ENCODE measurements at places on chromosomes 11 and 22. TPM values are rescaled to one million over a fixed set of nuclear protein-coding genes. Genes with fewer than 3 reads are reported as not detected.

DNA sequence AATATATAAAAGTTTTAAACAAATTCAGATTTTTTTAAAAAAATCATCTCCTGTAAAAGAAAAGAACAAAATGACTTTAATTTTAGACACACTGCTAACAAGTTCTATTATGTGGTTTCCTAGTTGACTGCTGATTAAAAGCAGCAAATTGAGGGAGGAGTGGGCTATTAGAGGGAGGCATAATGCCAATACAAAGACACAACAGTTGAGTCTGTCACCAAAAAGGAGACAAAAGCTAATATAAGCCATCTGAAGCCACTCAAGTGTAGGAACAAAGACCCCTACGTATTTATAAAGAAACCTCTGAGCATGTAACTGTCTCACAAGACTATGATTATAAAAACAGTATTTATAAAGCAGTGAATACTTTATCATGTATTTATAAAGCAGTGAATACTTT is 28.6 kb downstream of the TMEM123 start:
- DNase-seq = no peak

- DNase-seq = no peak
Measured at GRCh38 chr11:35056391-35057093, 82.4 kb upstream of the CD44 start.

DNA sequence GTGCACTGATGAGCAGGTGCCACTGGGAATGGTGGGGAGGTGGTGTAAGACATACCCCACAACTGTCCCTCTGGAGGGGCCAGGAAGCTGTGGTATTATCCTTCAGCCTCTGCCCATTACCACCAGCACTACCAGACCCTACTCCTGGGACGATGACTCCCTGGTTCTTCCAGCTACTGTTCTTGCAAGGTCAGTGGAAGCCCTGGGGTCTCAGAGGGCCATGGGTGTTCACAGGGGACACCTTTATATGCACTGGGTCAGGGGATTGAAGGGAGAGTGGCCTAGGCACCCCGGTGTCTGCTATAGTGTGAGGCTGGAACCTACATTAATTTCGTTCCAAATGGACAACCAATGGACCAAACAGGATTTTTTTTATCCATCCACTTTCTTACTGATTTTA is 102.1 kb downstream of the RPS6KA4 start:
- no peak for DNase-seq

- no peak for DNase-seq
Measured at GRCh38 chr22:27751277-27752070, 50.1 kb downstream of the MN1 start.

DNA sequence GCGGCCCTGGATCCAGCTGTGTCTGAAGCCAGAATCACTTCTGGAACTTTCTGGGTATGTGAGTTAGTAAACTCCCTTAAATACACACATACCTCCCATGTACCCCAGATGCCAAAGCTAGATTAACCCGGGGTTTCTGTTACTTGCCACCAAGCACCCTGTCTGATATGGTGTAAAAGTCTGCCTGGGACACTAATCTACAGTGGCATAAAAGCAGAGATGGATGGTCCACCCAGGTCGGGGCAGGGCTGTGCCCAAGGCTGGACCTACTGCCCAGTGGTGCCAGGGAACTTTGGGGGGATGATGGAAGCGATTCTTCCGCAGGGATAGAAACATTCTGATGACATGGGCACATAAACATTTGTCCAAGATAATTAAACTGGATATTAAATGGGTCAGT is 12.7 kb downstream of the MRGPRF start:
- no peak for DNase-seq

DNA sequence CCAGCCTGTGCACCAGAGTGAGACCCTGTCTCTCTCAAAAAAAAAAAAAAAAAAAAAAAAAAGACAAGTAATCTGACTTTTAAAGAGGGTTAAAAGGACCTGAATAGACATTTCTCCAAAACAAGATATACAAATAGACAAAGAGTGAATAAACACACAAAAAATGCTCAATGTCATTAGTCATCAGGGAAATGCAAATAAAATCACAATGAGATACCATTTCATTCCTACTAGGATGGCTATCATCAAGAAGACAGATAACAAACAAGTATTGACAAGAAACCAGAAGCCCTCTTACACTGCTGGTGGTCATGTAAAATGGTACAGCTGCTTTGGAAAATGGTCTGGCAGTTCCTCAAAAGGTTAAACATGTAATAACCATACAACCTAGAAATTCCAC is 4.1 kb downstream of the RIC3 start:
- DNase-seq = no peak

DNA sequence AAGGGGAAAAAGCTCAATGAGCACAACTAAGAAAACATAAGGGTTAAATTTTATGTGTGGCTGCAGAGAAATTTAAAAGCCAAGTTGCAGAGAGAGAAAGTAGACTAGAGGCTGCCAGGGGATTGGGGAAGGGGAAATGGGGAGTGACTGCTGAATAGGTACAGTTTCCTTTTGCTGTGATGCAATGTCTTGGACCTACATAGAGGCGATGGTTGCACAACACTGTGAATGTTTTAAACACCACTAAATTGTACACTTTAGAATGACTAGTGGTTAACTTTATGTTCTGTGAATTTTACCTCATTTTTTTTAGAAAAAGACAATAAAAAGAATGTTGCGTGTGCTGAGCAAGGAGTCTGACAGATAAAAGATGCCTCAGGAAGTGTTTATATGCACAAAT is 36.5 kb downstream of the TENM4 start:
- DNase-seq = no peak

DNA sequence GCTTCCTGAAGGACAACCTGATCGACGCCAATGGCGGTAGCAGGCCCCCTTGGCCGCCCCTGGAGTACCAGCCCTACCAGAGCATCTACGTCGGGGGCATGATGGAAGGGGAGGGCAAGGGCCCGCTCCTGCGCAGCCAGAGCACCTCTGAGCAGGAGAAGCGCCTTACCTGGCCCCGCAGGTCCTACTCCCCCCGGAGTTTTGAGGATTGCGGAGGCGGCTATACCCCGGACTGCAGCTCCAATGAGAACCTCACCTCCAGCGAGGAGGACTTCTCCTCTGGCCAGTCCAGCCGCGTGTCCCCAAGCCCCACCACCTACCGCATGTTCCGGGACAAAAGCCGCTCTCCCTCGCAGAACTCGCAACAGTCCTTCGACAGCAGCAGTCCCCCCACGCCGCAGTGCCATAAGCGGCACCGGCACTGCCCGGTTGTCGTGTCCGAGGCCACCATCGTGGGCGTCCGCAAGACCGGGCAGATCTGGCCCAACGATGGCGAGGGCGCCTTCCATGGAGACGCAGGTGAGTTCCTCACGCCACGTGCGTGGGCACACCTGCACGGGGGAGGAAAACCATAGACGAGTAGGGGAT is 1.5 kb downstream of the BCR start:
- DNase-seq = no peak

DNA sequence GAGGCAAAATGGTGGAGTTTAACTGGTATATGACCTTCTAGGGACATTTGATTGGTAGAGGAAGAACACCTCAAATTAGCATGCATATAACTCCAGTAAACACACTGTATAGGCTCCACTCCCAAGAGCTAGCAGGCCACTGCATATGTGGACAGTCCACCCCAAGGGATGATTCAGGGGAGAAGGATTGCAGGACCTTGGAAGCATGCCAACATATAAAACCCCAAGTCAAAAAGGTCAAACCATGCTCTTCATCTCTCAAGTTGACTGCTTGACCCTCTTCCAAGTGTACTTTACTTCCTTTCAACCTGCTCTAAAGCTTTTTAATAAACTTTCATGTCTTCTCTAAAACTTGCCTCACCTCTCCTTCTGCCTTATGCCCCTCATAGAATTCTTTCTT is 459.9 kb upstream of the CCDC179 start:
- peak; percentile 44 for DNase-seq

DNA sequence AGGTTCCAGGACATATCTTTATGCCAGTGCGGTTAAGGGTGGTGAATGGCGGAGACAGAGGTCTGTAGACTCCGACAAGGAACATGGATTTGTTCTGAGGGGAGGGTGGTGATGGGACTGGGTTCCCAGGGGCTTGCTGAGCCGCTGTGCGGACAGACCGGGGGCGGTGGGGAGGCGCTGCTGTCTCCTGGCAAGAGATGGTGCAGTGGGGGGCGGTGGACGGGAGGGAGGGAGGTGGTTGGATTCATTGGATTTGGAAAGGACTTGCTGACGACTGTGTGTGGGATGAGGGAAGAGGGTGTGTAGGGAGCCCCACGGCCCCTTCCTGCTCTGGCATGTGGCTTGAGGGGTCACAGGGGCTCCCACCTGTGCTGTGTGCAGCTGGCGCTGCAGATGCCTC is 43.2 kb downstream of the FLRT1 start:
- DNase-seq = no peak

- DNase-seq = no peak
Measured at GRCh38 chr11:17609291-17610084, 62.4 kb downstream of the OTOG start.

GRCh38 chr11:94767701-94768601 is at the start of gene AMOTL1:
Gene AMOTL1 (plus strand): TSS chr11:94768356. CDS start chr11:94768512, 156 bp downstream.
- DNase-seq = peak; percentile 64

DNA sequence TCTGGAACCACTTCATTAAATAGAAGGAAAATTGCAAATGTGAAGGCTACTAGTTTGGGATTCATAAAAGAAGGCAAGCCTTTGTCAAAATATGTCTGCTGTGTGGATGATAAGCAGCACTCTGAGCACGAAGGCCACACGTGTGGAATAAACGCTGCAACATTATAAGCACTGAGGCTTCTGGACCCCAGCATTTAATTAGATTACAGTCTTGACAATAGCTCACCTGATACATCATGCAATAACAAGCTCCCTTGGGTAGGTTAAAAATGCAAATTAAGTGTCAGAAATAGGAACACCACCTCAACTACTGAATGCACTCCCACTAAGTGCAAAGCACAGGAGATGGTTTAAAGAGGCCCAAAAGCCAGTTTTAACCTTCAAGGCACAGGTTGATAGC is 179.3 kb downstream of the LARGE1 start:
- DNase-seq = no peak

- no peak for DNase-seq
Measured at GRCh38 chr11:103222806-103223205, 113.6 kb downstream of the DYNC2H1 start.

GRCh38 chr11:12150831-12151382 is 40.5 kb downstream of the MICAL2 start:
- no peak for DNase-seq

DNA sequence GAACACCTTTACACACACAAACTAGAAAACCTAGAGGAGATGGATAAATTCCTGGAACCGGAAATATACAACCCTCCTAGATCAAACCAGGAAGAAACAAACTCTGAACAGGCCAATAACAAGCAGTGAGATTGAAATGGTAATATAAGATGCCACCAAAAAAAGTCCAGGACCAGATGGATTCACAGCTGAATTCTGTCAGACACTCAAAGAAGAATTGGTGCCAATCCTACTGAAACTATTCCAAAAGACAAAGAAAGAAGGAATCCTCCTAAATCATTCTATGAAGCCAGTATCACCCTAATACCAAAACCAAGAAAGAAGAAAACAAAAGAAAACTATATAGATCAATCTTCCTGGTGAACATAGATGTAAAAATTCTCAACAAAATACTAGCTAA is 33.9 kb downstream of the PIWIL3 start:
- no peak for DNase-seq

- DNase-seq = no peak
Measured at GRCh38 chr11:10518891-10519290, 22.1 kb downstream of the RNF141 start.

GRCh38 chr22:40220316-40221054 is 42.8 kb downstream of the TNRC6B start:
- DNase-seq = no peak

DNA sequence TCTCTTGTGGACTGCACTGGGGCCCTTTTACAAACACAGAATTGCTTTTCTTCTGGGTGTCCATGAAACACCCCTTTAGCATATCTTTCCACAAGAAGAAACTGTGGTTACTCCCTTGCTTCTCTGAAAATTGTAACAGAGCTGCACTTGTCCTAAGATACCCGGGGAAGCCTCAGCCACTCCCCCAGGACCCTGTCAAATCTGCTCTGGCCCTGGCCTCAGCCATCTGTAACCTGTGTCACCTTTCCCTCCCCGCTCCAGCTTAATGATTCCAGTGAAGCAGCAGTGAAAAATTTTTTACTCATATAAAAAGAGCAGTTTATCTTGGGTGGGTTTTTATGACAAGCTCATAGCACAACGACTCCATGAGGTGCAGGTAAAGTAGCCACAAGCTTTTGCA is 3.4 kb upstream of the DUSP18 start:
- no peak for DNase-seq

DNA sequence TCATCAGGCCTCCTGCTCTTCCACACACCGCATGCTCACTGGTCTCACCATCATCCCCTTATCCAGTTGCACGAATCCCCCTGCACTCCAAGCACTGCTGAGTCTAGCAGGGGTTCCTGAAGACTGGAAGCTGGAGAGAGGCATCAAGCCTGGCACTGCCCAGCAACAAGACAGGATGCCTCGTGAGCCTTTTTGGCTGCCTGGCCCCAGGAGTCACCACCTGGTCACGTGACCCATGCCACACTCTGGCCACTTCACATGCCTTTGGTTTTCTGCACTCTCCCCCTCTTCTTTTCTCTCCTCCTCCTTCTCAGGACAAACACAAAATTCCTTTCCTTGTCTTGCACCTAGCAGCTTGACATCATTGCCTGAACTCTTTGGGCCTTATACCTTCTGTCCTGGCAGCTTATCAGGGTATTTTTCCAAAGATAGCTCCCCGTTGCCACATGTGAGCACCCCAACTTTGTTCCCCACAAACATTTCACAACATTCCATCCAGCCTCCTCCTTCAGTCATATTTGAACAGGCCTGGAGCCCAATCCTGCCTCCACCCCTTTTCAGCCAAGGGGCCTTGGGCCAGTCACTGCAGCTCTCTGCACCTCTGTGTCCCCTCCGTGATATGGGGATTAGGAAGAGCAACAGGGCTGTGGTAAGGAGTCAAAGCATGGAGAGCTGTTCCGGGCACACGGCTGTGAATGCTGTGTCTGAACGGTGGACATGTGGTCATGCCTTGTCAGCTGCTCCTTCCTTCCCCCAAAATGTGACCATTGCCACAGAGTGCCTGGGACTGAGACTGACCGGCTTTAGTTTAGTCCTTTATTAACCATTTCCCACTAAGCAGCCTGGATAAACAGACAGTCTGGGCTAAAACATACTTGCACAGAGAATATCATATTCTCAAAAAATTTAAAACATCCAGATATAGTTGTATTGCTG is 2.8 kb upstream of the PACSIN2 start:
- DNase-seq = peak; percentile 26

GRCh38 chr11:124538019-124538418 is 5.4 kb downstream of the OR8B12 start:
- no peak for DNase-seq

The ROM1 gene
- total RNA-seq = 3.4 TPM

The CPT1B gene
- total RNA-seq = 13.8 TPM

The PVALB gene
- total RNA-seq = not detected

The OR8K5 gene
- total RNA-seq = not detected

The UPK2 gene
- not detected for total RNA-seq

The SLC36A4 gene
- total RNA-seq = 11.8 TPM

The CNIH2 gene
- total RNA-seq = 0.72 TPM

The CSRP3 gene
- total RNA-seq = not detected

The DAGLA gene
- 1.2 TPM for total RNA-seq

The IL10RA gene
- not detected for total RNA-seq

The POU2F3 gene
- total RNA-seq = 0.48 TPM

The SUSD2 gene
- 2.6 TPM for total RNA-seq

The MPZL3 gene
- total RNA-seq = 1.8 TPM
